ENCODE measurements at places on chromosomes 4 and X. TPM values are rescaled to one million over a fixed set of nuclear protein-coding genes. Genes with fewer than 3 reads are reported as not detected.

- DNase-seq, result no peak
Measured at GRCh38 chrX:84168095-84168494, 19.9 kb downstream of the RPS6KA6 start.

GRCh38 chr4:109996526-109996925 is 83.8 kb downstream of the EGF start:
- DNase-seq, result no peak

DNA sequence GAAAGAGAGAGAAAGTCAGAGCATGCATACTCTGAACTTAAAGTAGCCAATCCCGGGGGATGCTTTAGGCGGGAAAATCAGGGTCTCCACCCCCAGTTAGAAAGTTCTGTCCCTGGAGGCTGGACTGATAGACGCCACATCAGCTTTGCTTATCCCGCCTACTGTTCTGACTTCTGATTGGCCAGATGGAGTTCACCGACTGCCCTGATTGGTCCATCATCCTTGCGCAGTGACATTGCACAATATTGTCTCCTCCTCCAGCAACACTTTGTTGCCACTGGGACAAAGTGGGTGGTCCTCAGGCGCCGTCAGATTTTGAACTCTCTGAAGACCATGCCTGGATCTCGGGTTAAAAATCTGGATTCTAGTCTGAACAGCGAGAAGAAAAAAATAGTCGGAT is 50.3 kb downstream of the SSX3 start:
- DNase-seq, result no peak

DNA sequence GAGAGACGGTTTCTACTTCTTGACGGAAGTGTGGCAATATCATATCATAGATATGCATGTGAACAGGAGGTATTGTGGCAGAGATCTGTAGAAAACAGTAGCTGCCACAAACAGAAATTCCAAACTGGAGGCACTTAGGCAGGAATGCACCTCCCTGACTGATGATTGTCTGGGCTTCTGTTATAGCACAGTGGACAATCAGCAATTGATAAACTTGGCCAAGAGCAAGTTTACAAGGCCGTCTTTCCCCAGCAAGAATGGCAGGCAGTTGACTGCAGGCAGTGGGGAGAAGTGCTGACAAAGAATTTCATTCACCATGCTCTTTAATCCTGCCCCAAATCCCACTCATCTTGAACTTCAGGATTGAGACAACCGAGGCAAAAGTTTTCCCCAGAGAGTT is 114.4 kb upstream of the STOX2 start:
- DNase-seq, result no peak

The GAGE12J gene
- not detected for total RNA-seq

All from mucosa of gallbladder (tissue), 1 donor.